ENCODE measurements at places on chromosomes 2 and 18. TPM values are rescaled to one million over a fixed set of nuclear protein-coding genes. Genes with fewer than 3 reads are reported as not detected.

Gene CMPK2
- 0.78 TPM for total RNA-seq

Gene PDE1A
- total RNA-seq, result 0.31 TPM

Gene SULT1C4
- total RNA-seq, result not detected

Gene ANKRD30B
- not detected for total RNA-seq

Gene UBR3
- 9.0 TPM for total RNA-seq

Gene IL1A
- total RNA-seq, result 0.20 TPM

Gene KIAA2012
- not detected for total RNA-seq

Gene KCNIP3
- 1.4 TPM for total RNA-seq

Gene DPY30
- total RNA-seq, result 117 TPM

Gene BOK
- total RNA-seq, result 27.7 TPM

Gene DTNA
- 0.31 TPM for total RNA-seq

Gene ZC3H15
- 81.4 TPM for total RNA-seq

Gene MAPRE3
- 11.1 TPM for total RNA-seq

Gene WDR33
- 23.5 TPM for total RNA-seq

Gene TBR1
- 0.07 TPM for total RNA-seq
